ENCODE measurements at places on chromosomes 7 and 10.
A peak's percentile ranks its signal among the peaks of the same experiment; 100 is the strongest.

DNA sequence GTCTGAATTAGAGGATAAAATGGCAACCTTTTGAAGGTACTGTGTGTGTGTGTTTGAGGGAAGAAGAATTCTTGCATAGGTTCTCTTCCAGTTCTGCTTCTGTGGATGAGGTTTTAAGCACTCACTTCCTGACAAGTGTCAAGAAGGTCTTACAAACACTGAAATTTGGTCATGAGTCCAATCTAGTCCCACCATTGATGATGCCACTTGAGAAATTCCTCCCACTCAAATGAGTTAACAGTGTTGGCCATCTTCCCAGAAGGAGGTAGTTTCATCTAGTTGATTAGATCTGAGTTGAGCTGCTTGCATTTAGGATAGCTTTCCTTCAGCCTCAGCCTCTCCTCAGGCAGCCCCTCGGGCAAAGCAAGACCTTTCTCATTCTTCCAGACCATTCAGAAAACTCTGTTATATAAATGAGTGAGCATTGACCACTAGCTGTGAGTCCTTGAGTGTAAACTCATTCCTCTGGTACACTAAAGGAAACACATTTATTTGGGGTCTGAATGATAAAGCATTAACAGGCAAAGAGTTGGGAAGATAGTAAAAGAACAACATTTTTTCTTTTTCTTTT is 189.5 kb downstream of the TRIL start:
- DNase-seq, result no peak

DNA sequence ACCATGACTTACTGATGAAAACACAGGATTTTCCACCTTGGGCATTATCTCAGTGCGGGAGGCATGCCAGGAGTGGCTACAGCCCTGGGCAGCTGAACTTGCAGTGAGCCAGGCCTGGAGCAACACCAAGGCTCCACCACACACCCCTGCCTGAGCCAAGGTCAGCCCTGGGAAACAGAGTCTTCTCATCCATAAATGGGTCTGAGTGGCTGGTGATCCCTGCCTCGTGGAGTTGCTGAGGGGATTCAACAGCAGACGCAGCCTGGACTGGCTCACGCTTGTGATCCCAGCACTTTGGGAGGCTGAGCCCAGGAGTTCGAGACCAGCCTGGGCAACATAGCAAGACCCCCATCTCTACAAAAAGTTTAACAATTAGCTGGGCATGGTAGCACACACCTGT is 32.2 kb downstream of the SPOCK2 start:
- DNase-seq, result no peak

DNA sequence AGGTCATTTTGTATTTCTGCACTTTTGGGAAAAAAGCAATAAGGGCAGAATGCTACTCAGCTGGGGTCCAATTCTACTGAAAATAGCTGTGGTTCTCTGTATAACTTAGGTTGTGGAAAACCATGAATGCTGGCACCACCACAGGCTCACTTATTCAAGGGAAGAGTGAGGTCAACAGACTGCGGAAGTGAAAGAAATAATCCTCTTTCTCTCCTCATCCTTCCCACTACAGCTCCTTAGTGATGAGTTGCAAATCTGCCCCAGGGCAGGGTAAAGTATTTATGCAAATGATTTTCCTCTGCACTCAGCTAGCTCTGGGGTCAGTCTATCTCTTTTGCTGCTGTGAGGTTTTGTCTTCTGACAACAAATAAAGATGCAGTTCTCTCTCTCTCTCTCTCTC is 74.1 kb upstream of the PTPRZ1 start:
- DNase-seq, result no peak

DNA sequence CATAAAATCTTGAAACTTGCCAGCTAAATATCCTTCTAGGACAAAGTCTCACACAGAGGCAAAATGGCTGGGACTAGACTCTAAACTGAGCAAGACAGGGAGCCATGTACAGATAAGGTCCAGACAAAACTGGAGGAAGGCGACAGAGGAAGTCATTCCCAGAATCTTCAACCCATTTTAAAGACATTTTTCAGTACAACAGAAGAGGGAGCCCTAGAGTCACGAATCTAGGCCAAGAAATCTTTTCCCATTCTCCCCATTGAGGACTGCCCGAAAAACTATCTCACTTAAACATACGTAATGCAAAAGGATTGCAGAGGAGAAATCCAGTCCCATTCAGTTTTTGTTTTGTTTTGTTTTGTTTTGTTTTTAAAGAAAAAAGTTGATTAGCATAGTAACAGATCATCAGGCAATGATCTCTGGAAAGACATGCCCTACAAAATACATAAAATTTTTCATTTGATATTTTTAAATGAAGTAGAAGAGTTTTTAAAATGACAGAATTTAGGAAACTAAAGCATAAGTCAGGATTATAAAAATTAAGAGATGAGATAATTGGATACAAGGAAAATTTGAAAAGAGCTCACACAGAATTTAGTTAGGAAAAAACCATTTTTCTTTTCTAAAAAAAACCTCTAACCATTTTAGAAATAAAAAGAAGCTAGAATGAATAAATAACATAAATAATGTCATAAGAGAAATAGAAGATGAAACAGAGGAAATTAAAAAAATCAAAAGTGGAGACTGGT is 16.9 kb upstream of the PRF1 start:
- no peak for DNase-seq

- DNase-seq, result no peak
Observed at GRCh38 chr7:112125250-112125649, 80.9 kb downstream of the DOCK4 start.

DNA sequence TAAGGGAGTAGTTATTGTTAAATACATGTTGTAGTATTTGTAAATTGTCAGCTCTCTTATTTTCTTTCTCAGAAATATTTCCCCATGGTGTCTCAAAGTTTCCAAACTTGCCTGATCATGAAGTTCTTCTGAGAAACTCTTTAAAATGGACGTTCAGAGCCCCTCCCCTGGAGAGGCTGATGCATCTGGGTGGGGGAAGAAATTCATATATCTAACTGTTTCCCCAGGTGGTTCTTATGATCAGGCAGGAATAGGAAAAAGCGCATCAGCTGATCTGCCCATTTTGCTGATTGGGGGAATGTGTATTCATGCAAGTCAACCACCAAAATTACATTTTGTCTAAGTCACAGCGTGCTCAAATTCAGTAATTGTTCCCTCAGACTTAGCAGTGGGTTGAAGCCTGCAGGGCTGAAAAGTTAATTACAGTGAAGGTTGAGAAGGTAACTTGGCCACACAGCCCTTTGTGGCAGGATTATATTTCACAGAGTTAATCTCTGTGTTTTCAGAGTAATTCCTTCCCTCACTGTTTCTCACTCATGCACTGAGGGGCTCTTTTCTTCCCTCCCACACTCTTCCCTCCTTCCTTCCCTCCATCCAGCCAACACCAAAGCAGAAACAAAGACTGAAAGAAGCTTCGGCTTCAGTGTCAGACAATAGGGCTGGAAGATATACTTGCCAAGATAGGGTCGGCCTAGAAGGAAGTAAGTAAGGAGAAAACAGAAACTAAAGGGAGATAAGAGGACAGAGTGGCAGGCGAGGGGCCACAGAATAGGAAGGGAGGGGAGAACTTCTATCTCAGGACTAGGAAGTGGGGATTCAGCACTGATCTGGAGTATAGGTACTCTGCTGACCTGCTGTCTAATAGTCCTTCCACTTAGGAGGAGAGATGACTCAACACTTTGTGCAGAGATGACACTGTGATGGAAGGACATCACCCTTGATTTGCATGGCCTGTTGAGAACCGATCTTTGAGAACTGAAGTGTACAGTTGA is 50.5 kb upstream of the STARD3NL start:
- no peak for DNase-seq

DNA sequence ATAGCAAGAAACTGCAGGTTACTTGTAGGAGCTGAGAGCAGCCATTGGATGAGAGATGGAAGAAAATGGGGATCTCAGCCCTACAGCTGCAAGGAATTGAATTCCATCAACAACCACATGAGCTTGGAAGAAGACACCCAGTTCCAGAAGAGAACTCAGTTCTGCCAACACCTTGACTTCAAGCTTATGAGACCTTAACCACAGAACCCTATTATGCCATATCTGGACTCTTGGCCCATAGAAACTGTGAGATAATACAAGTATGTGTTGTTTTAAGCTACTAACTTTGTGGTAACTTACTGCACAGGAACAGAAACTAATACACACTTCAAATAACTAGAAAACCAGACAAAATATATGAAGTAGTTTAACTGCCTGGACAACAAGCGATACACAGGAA is 212.4 kb upstream of the CACNA2D1 start:
- DNase-seq, result no peak

DNA sequence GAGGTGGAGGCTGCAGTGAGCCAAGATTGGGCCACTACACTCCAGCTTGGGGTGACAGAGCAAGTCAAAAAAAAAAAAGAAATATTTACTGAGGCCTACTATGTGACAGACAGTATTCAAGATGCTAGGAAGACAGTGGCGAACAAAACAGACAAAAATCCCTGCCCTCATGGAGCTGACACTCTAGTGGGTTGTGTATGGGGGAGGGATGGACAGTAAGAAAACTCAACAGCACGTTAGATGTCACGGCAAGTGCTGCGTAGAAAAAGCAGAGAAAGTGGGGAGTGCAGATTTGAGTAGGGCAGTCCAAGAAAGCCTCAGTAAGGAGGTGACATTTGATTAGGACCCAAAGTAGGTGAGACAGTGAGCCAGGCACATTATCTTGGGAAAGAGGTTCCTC is 10.1 kb downstream of the CAMK2G start:
- no peak for DNase-seq

DNA sequence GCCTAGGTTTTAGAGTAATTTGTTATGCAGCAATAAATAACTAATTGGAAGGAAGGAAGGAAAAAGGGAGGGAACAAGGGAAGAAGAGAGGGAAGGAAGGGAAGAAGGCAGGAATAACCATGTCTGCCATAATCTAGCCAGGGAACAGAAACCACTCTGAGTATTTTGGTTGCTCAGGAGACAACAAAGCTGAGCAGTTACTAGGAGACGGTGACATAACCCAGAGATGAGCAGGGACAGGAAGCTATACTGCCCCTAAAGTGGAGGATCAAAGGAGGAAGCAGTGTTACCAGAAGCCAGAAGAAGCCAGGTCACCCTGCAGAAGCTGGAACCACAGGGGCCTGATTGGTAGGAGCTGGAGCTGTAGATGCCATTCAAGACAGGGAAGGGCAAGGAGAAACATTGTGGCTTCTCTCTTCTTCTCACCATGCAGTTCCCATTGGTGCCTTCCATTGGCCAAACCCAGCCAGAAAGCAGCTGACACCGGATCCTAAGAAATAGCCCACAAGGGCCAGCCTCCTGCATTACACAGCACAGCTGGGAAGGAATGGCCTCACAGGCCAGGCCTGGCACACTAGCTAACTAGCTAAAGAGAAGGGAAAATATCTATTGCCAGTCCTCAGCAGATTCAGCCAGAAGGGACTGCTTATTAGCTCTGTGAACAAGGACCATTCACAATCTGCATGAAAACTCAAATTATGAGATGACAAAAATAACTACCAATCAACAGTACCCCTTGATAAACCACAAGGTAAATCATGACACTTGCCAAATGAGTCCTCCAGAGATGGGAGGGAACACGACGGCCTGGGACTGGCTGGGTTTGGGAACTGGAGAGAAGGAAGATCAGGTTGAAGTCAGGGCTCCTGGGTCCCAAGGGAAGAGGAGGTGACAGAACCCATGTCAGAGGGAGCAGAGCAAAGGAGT is 184.5 kb upstream of the NFE2L3 start:
- no peak for DNase-seq

DNA sequence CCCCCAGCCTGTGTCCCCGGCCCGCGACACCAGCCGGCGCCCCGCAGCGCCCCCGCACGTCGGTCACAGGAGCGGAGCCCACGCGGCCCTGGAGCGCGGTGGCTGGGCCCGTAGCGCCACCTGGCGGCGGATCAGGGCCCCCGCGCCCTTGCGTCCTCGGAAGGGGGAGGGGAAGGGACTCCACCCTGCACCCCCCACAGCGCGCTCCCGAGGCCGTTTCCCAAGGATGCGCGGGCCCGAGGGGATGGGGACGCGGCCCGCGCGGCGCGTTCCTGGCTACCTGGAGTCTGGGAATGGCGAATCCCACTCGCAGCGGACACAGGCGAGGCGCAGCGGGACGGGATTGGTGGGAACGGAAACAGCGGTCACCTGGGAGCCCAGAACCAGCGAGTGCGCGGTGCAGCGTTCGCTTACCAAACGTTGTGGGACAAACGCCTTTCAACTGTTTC is 23.8 kb upstream of the MKI67 start:
- DNase-seq, result peak; percentile 81

GRCh38 chr7:70647801-70648498 is 484.0 kb upstream of the GALNT17 start:
- peak; percentile 83 for DNase-seq

- DNase-seq, result no peak
Observed at GRCh38 chr7:1073142-1073977, 14.6 kb upstream of the GPER1 start.

- peak; percentile 91 for DNase-seq
Observed at GRCh38 chr7:102433219-102434038, at the start of gene ORAI2. Gene ORAI2, plus strand, starts transcription at chr7:102433575. Its CDS starts 5,382 bp downstream, at chr7:102438957.

- DNase-seq, result peak; percentile 76
Observed at GRCh38 chr7:150668472-150668911, 17.0 kb upstream of the GIMAP2 start.
